ENCODE measurements at places on chromosomes 5 and 9.

GRCh38 chr5:178730940-178731265 is 444 bp upstream of the ZNF354A start:
- DNase-seq, result no peak

GRCh38 chr9:33264003-33264472 is 470 bp downstream of the BAG1 start:
- no peak for DNase-seq

DNA sequence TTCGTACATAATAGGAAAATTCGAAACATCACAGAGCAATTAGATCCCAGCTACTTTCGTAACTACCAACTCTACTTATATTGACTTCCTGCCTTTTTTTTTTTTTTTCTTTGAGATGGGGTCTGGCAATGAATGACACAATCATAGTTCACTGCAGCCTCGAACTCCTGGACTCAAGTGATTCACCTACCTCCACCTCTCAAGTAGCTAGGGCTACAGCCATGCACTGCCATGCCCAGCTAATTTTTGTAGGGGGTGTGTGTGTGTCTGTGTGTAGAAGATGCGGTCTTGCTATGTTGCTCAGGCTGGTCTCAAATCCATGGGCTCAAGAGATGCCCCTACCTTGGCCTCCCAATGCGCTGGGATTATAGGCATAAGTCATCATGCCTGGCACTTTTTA is 5.8 kb upstream of the PAIP2 start:
- no peak for DNase-seq

GRCh38 chr9:6450641-6451375 is 37.8 kb downstream of the UHRF2 start:
- no peak for DNase-seq

All from NCI-H1930 (cell line).